ENCODE measurements at places on chromosomes 7 and 10. TPM values are rescaled to one million over a fixed set of nuclear protein-coding genes. Genes with fewer than 3 reads are reported as not detected.
A peak's percentile ranks its signal among the peaks of the same experiment; 100 is the strongest.

DNA sequence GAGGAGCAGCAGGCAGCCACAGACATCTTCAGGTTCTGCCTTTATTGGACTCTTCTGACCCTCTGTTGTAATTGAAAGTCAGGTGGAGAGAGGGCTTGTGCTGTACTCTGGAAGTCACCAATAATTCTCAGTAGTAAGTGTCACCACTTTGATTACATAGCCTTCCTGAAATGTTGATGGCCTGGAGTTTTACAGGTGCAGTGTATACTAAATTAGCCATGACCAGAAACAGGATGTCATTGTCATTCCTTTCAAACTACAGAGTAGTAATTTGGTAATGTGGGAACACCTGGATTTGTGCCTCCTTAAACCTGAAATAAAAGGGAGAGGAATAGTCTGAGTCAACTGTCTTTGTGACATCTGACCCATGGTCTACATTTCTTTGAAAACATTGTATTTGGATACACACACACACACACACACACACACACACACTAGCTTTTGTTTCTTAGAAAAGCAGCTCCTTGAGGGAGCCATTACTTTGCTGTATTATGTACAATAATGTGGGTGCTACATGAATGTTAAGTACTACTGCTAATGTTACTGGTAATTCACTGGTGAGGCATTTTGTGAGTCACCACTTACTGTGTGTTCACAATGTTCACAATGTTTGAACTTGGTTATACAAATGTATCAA is 19.6 kb downstream of the ARL4A start:
- no peak for DNase-seq

- no peak for DNase-seq
Observed at GRCh38 chr7:107605218-107605815, 25.3 kb downstream of the BCAP29 start.

- peak; percentile 66 for DNase-seq
Observed at GRCh38 chr7:47493976-47494911, 87.7 kb downstream of the TNS3 start.

DNA sequence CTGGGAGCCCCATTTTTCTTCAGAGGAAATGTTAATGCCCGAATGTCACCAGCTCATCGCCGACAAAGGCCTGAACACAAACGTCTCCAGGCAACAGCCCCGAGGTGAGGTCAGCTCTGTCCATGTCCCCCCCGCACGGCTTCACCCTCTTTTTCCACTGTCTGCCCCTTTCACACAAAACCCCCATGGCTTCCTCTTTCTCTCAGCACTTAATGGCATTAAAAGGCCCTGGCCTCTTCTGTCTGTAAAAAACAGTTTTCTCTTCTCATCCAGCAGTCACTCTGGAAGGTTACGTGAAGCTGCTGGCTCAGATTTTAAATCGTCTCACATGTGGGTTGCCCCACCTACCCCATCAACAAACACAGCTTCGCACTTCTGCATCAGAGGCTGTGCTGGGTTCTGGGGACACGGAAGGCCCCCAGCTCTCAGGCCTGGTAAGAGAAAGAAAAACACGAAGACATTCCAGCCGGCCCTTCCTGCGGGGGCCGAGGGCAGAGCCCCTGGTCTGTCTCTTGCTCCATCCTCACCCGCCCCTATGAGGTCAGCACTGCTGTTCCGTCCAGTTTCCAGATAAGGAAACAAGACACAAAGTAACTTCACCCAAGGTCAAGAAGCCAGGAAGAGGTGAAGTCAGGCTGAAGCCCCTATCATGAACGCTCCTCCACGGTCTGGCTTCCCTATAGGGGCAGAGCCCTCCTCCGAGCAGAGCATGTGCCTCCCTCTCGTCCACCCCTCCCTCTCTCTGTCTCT is 91.1 kb upstream of the PDGFA start:
- DNase-seq: peak; percentile 72

DNA sequence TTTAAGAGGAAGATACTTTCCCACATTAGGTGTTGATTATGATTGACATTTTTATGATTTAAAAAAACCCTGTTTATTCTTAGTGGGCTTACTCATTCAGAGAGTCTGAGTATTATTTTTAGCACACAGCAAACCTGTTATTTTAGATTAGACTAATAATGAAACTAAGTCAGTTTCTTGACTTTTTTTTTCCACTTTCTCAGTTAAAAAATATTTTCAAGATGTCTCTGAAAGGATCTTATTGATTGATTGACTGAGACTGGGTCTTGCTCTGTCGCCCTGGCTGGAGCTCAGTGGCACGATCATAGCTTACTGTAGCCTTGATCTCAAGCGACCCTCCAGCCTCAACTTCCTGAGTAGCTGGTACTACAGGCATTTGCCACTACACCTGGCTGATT is 20.4 kb upstream of the INPP5F start:
- no peak for DNase-seq

GRCh38 chr10:124647421-124648130 is 96.6 kb downstream of the FAM53B start:
- peak; percentile 73 for DNase-seq

DNA sequence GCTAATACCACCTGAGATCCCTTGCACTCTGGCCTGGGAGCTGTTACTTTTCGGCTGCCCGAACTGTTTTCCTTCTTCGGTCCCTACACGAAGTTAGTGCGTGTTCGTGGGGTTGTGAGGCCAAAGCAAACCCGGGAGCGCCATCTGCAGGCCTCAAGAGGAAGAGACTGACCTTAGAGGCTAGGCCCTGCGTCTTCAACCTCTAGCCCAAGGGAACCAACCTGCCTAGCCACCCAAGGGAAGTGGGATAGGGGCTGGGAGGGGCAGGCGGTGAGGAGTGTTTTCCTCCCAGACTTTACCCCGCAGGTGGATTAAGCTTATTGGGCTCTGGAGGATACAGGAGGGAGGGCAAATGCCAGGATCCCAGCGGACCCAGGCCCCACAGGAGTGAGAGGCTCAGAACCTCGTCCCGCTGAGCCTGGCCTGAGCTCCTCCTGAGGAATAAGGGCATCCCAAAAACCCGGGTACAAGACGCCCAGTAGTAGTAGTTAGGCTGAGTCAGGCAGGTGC is 1.7 kb upstream of the PAX2 start:
- DNase-seq: peak; percentile 56

- DNase-seq: peak; percentile 31
Observed at GRCh38 chr7:40057292-40057691, 77.1 kb downstream of the MPLKIP start.

DNA sequence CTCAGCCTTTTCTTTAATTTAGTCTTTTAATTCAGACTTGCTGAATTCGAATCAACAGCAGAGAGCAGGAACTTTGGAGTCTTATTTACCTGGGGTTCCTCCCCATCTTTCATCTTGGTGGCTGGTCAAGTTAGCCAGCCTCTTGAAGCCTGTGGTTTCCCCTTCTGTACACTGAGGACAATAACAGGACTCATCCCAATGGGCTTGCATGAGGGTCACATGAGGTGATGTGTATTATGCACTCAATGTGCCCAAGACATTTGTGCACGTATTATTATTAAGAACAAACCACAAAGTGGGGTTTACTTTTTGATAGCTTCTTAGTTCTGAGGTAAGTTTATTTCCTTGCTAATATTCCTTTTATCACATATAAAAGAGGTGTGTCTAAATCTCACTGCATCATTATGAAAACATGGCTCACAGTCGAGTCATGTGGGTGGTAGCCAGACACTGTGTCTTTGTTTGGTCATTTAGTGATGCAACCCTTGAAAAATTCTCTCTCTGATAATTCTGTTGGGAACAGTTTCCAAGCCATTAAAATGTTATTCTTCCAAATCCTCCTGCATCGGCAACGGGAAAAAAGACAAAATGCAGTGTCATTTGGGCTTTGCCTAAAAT is 86.5 kb upstream of the GRB10 start:
- DNase-seq: peak; percentile 81

DNA sequence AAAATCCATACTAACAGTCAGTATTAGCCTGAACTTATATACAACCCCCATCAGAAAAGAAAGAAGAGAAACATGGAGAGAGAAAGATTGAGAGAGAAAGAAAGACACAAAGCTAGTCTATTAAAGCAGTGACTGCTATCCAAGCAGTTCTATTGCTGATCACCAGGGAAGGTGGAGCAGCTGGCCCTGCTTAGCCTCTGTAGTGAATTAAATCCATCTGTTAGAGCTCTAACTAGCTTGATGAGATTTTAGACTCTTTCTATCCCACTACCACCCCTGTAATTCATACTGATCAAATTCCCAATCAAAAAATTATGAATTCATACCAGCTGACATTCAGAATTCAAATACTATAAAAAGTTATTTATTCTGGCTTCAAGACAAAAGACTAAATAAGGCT is 486.0 kb upstream of the LRRN3 start:
- peak; percentile 49 for DNase-seq

GRCh38 chr10:77921395-77921794 is 5.2 kb downstream of the DLG5 start:
- no peak for DNase-seq

- DNase-seq: no peak
Observed at GRCh38 chr10:11715815-11716494, 26.2 kb upstream of the ECHDC3 start.

GRCh38 chr7:107939573-107940489 is 48.8 kb downstream of the DLD start:
- DNase-seq: peak; percentile 70

DNA sequence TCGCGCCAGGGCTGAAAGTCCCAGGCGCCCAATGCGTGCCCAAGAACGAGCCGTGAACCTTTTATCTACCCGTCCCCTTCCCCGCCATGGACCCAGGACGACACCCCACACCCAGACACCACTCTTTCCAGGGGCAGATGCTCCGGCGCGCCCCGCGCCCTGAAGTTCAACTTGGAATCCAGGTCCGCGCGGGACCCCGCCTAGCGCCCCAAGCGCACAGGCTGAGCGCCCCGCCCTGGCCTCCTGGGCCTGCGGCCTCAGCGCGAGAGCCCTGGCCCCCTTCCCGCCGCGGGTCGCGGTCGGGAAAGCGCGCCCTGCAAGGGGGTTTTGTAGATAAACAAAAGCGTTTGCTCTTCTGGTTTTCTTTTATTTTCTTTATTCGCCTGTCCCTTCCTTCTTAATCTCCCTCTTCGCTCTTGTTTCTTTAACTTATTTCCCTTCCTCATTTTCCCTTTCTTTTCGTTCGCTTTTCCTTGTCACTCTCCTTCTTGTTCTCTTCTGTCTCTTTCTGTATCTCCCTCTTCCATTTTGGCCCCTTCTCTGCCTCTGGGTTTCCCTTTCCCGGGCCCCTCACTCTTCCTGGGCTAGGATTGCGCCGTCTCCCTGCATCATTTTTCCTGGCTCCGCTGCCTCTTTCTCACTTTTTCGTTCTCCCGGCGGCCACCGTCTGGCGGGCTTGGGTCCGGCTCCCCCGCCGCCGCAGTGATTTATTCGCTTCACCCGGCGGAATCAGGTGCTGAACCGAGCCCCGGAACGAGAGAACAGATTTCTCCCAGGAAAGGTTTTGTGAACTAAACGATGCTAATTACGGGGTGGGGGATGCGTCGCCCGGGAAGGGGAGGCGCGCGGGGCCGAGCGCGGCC is 15.3 kb upstream of the PAX2 start:
- DNase-seq: peak; percentile 39

DNA sequence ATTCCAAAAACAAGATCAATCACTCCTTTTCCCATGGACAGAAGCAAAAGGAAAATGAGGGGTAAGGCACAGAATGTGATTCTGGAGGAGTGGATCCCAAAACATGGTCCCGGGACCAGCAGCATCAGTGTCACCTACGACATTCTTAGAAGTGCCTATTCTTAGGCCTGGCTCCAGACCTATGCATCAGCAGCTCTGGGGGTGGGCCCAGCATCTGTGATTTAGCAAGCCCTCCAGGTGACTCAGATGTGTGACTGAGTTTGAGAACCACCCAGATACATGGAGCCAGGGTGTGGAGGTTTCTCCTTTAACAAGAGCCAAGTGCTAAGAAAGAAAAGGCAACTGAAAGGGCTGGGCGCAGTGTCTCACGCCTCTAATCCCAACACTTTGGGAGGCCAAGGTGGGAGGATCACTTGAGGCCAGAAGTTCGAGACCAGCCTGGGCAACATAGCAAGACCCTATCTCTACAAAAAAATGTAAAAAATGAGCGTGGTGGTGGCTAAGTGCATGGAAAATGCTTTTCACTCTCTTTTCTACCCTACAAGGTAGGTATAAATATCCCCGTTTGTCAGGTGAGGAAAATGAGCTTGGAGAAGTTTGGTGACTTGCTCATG is 17.1 kb upstream of the ARPC1A start:
- no peak for DNase-seq

GRCh38 chr7:96418581-96418980 is 96.7 kb upstream of the SLC25A13 start:
- no peak for DNase-seq

DNA sequence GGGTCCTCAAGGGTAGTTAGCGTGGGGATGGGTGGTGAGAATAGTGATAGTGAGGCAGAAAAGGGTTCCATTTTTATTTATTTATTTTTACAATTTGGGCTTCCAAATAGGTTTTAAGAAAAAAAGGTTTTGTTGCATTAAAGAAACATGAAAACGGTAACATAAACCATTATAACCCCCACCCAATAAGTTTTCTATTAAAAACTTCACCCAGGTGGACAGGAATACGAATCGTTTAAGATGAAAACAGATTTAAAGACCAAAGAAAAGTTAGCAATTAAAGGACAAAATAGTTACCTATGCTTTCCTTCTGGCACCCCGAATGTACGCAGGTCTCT is 78.7 kb downstream of the ZFAND4 start:
- DNase-seq: no peak

- DNase-seq: no peak
Observed at GRCh38 chr10:103199488-103199887, 6.4 kb upstream of the NT5C2 start.

DNA sequence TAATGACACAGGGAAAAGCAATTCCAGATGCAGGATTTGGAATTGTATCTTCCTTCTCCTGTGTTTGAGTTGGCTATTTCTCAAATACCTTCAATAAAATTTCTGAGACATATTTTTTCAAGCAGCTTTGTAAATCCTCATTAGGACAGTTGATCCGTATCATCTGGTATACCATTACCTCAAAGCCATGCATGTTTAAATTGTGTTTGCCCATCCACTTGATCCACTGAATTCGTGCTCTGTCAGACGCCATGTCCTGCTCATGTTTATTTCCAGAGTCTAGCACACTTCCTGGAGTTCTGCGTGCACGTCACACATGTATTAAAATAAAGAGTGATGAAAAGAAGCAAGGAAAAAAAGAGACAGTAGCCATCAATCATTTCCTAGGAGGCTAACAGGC is 141.8 kb upstream of the CDC14C start:
- DNase-seq: peak; percentile 26

GRCh38 chr7:13986208-13986607 is 3.3 kb downstream of the ETV1 start:
- no peak for DNase-seq

DNA sequence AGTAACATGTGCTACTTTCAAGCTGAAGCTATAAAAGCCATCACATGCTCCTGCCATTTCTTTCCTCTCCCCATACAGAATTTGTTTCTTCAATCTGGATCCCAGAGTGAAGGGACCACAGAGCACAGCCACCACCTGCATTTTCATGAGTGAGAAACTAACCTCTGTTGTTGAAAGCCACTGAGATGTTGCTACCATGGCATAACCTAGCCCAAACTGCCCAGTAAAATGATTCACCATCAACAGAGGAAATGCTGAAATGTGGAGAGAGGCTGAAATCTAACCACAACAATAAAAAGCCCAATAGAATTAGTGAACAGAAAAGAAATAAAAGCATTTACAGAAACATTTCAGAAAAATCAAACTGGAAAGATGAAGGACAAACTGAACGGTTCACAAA is 125.2 kb downstream of the AMPH start:
- no peak for DNase-seq

SPDYE6 gene
- total RNA-seq: not detected

WDR91 gene
- total RNA-seq: 9.9 TPM

PARD3 gene
- 59.0 TPM for total RNA-seq

CPA2 gene
- total RNA-seq: 0.44 TPM
